ENCODE measurements at places on chromosomes 16 and 17.
A peak's percentile ranks its signal among the peaks of the same experiment; 100 is the strongest.

DNA sequence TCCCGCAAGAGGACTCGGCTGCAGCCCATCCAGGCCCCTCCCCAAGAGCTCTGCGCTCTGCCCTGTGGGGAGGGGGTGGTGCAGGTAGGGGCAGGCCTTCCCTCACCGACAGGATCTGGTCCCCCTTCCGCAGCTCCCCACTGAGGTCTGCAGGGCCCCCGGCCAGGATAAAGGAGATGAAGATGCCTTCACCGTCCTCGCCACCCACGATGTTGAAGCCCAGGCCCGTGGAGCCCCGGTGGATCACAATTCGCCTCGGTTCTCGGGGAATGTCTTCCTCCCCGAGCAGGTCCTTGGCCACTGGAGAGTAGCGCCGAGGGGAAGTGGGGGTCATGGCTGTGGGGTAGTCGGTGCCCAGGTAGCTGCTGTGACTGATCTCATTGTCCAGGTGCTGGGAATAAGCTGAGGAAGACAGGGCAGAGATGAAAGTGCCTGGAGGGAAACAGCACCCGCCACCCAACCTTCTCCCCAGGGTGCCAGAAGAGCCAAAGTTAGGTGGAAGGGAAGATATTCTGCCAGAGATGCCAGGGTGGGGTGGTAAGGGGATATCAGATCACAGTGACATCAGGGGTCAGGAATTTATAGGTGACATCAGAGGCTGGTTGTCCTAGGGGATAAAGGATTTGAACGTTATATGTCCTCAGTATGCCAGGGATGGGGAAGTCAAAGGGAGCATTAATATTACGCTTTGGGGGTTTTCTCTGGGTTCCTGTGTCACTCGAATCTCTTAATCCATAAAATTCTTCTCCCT, 17.7 kb upstream of the ASGR1 start:
- peak; percentile 40 for DNase-seq

GRCh38 chr16:86716649-86717048, 138.3 kb downstream of the FOXL1 start:
- DNase-seq: no peak

GRCh38 chr17:32256012-32256700, 9.5 kb upstream of the RHBDL3 start:
- DNase-seq: no peak

DNA sequence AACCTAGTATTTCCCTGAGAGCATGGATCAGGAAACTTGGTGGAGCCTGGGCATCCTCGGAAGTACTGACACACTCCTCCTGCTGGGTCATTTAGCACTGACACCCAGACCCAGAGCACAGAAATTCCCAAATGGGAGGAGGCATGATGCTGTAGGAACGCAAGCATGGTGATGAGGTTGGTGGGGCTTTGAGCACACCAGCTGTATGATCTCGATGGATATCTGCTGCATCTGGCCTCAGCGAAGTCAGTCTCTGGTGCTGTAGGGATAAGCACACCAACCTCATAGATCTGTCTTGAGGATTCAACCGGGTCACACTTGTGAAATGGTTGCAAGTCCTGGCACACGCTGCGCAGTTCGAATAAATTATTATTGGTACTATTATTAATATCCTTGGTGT, 52.5 kb downstream of the SHISA6 start:
- no peak for DNase-seq

- DNase-seq: no peak
Observed at GRCh38 chr16:71198408-71198807, 32.1 kb downstream of the HYDIN start.

Measured in right lobe of liver (tissue), 6 donors.